ENCODE measurements at places on chromosomes 5 and 9.

GRCh38 chr5:56910210-56910965 is 992 bp downstream of the SETD9 start:
- ATAC-seq: peak; percentile 8

- no peak for ATAC-seq
Measured at GRCh38 chr9:1726993-1727759, 288.0 kb upstream of the SMARCA2 start.

DNA sequence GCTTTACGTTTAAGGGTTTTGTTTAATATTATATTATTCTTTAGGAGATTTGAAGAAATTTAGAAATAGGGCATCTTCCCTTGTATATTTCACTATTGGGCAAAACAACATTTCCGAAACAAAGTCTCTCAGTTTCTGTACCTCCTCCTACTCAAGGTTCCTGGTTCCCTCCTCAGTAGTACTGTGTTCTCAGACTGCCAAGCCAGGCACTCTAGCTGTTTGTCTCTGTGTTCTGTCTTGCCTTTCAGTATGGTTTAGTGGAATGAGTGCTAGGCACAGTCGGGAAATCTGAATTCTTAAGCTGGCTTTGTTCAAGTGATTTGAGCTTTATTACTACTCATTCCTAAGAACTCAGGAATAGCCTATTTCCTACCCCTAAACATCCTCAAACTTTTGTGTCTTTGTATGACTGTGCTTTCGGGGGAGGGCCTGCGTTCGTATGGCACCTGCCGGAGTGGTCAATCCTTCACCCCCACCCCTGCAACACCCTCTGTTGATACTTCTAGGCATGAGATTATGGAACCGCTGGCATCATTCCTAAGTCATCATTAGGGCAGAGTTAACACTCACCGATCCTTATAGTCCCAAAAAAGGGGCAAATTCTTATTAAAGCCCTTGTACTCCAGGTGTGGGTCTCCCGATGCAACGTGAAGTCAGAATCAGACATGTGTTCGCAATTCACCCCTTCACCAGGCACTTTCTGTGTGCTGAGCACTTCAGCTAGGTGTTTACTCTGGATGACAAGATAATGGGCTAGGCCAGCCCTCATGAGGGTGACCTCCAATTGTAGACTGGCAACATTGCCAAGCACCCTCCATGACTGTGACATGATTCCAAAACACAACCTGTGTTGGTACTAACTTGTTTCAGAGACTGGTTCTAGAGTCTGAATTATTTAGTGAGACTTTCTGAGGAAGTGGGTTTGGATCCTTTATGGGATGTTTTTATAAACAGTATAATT is 24.5 kb downstream of the SNX18 start:
- ATAC-seq: no peak

DNA sequence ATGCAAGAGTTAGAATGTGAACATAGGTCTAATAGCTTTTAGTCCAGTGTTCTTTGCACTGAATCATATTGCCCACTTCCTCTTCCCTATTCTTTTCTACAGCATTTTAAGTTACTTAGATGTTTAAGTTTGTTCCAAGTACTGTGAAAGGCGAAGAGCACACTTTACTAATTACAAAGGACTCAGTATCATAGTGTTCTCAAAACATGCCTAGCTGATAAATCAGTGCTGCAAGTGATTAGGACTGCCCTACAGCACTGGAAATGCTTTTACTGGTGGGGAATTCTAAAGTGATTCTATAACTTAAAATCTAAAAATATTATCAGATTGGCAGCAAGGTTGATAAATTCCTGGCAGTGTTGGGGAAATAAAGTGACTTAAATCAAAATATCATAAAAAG is 177.9 kb upstream of the KCNN2 start:
- no peak for ATAC-seq

DNA sequence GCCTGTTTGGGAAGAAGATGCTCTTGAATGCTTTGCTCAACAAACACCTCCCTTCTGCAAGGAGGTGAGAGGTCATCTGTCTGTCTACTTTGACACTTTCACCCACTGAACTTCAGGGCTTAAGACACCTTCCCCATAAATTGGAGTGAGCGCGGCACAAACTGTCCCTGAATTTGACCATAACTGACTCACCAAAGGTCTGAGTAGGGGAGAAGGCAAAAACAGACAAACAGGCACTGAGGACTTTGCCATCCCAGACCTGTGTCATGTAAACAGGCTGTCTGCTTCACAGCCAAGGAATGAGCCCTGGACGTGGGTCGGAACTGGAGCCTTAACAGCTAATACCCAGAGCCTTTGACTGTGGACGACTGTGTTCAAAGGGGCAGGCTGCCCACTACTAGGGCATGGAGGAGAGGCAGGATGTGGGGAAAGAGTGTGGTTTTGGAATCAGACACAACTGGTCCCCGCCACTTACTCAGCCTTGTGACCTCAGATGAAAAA is 320.9 kb upstream of the KLF4 start:
- no peak for ATAC-seq

GRCh38 chr9:14345354-14346230 is 31.7 kb upstream of the NFIB start:
- no peak for ATAC-seq

DNA sequence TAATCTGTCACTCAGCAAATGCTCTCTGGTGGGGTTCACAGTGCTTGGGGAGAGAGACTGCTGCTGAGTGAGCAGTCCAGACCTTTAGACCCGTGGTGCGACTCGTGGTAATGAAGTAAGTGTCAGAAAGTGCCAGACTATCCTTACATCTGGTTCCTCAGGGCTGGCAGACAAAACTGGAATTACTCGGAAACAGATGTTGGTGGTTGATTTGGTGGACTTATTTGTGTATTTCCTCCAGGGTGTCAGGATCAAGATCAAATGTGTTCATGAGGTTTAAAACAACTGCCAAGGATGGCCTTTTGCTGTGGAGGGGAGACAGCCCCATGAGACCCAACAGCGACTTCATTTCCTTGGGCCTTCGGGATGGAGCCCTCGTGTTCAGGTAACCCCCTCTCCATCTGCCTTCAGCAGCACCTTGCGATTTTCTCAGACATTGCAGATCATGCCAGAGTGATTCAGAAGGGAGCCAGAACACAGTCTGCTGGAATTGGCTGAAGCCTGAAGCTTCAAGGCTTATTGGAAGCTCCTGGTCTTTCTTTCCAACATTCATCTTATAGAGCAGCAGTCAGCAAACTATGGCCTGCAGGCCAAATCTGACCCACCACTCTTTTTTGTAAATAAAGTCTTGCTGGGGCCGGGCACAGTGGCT is 105.2 kb downstream of the LIFR start:
- no peak for ATAC-seq

- no peak for ATAC-seq
Measured at GRCh38 chr5:9924614-9925013, 294.5 kb upstream of the TAS2R1 start.

DNA sequence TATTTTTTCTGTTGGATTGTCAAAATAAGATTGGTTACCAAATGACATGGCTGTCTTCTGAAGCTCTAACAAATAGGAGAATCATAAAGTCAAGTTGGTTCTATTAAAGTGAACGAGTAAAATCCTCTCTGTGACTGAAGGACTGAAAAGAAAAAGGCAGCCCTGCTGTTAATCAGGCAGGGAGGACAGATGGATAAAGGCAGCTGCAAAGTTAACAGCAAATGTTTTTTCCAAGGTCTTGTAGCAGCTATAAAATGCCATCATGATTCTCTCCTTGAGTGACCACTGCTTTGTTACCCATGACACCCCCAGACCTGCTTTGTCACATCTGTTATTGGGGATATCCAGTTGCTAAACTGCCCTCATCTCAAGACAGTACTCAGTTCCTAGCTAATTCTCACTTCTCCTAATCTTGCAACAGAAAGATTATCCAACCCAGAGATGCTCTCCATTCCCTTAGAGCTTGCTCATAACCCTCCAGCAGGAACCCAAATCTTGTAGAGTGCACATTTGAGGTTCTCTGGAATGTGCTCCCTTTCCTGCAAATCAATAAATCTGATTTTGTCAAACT is 89.7 kb upstream of the PARP8 start:
- no peak for ATAC-seq

Measured in gastroesophageal sphincter (tissue), 4 donors.